Dorsolateral prefrontal cortex (tissue), 122 donors: ENCODE measurements at places on chromosomes 3 and 15. TPM values are rescaled to one million over a fixed set of nuclear protein-coding genes. Genes with fewer than 3 reads are reported as not detected.

DNA sequence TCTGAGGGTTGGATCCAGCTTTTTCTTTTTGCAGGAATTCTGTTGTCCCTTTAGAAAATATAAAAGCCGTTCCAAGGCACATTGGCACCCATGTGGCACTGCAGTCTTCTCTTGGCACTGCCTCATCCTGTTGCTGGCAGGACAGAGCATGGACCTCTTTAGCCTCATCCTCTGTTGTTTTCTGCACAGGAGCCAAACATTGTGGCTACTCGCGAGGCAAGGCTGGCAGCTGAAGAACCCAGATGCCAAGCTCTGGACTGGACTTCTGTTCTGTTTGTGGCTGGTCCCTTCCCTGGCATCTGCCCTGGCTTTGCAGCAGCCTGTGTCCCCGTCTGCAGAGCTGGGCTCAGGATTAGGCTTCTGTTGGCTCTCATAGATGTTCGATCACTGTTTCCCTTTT, 224.7 kb upstream of the TBC1D5 start:
- peak; percentile 77 for DNase-seq

DNA sequence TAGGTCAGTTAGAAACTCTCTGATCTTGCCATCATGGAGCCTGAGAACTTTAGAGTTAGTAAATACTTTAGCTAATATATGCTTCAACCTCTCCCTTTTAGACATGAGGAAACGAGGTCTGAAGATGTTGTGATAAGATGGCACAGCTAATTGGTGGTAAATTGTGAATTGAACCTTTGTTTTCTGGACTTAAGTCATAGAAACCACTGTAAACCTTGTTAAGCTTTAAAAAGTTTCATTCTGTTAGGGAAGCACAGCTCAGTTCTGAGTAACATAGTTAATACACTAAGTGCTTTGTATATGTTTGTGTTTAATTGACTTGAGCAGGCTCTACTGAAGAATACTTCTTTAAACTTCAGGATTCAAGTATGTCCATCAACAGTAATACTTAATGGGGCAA, 108.6 kb downstream of the AKAP13 start:
- no peak for DNase-seq

DNA sequence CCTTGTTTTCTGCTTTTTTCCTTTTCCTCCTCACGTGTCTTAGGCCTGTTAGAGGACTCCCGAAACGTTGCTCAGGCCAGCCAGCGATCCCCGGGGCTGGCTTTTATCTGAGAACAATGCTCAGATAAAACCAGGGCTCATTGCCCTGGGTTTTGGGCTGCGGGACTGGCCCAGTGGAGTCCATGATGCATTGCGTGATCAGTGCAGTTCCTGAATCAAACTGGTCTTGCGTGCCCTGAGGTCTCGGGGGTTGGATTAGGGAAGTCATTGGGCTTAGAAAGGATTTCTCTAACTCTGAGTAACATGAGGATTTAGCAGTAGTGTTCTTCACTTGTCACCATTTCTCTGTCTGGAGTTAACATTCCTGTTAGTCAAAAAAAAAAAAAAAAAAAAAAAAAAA, 66.3 kb downstream of the CCR1 start:
- no peak for DNase-seq

- no peak for DNase-seq
Observed at GRCh38 chr3:180630371-180630770, 28.4 kb downstream of the TTC14 start.

Gene MYLK
- total RNA-seq, result 96.3 TPM

Gene STIMATE
- total RNA-seq, result 18.5 TPM

DNA sequence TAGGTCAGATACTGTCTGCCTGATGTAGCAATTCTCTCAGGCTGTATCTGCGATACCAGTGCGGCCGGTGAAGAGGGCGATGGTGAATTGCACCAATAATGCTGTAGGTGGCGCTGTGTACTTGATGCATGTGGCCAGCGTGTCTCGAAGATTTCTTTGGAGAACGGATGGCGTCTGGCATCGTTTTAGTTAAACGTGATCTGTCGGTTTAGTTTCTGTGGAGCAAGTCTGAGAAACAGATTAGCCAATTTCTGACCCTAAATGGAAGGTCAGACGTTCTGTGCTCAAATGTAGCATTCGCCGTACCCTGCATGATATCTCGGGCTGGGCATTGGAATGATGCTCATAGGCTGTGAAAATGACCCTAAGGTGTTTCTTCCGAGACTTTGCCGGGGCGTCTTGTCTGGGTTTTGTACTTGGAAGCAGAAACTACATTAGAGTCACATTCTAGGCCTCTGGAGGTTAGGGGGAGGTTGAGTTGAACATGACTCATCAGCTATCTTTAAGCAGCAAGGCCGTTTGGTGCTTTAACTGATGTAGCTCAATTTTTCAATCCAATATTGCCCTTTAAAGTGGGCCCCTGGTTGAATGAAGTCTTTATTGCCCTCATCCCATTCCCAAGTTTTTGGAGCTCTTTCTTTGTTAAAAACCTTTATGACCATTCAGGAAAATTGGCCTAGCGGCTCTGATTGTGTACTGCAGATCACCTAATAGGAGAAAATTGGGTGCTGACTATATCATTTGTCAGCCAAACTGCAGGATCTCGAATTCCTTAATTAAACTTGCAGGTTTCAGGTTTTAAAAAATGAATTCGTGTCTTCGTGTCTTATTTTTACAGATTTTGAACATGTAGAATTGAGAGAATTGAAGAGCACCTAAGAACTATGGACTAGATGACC, 80.0 kb downstream of the SQOR start:
- DNase-seq, result peak; percentile 38

Gene CPNE9
- 9.3 TPM for total RNA-seq

DNA sequence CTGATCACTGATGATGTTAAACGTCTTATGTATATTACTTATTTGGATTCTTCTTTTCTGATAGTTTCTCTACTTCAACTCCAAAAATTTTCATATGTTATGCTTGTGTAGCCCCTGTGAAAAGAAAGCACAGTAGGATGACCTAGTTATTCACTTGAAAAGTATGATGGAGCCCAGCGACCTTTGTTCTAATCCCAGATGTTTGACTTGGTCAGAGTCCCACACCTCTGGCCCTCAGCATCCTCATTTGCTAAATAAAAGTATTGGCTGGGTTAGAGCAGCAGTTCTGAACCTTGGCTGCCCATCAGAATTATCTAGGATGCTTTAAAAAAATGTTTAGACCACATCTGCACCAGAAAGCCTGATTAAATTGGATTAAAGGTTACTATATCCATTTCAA, 173.7 kb downstream of the ATG7 start:
- DNase-seq, result no peak

Gene AKAP13
- total RNA-seq, result 55.0 TPM

DNA sequence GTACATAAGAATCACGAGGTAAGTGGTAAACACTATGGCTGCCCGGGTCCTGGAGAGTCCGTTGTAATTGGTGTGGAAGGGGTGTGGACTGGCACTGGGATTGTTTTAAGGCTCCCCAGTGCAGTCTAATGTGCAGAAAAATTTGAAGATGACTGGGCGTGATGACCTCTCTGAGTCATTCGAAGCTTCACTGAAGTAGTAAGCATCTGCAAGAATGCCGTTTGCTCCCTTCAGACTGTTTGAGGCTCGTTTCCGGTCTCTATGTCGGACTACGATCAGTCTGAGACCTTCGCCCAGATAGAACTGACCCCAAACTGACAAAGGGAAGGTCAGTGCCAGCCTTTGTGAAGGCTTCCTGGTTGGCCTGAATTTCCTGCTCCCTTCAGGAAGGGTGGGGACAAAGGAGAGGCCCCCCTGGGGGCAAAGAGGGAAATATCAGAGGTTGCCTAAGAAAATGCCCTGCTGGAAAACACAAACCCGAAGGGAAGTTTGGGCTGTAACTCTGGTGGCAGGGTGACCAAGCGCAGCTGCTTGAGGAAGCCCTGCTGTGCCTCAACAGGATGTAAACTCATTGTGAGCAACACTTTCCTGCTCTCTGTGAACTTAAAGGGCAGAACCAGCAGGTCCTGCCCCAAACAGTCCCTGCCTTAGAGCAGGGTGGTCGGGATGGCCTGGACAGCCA, 34.6 kb downstream of the BTD start:
- no peak for DNase-seq

DNA sequence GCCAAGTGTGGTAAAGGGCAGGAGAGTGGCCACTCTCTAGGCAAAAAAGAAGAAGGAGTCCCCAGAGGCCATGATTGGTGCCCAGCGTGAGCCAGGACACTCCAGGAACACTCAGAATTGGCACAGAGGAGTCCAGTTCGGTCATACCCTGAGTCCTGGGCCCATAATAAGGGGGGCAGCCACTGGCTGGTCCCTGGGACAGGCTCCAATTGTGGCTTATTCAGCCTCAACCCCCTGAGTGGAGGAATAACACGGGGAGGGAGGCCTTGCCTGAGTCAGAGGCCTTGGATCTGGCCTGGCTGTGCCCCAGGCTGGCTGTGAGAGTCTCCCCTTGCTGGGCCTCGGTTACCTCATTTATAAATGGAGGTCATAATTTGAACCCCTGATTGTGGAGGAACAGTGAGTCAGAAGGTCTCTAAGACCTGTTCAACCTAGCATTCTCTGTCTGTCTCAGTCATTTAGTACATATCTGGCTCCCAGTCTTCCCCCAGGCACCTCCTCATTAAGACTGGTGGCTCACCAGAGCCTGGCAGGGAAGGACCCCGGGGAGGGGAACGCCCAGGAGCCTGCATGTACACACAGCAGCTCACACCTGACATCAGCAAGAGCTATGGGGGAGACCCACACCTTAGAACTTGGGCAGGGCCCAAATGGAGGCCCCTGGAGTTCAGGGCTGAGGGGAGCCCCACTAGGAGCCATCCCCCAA, 95.9 kb upstream of the ATP2B2 start:
- DNase-seq, result peak; percentile 65

DNA sequence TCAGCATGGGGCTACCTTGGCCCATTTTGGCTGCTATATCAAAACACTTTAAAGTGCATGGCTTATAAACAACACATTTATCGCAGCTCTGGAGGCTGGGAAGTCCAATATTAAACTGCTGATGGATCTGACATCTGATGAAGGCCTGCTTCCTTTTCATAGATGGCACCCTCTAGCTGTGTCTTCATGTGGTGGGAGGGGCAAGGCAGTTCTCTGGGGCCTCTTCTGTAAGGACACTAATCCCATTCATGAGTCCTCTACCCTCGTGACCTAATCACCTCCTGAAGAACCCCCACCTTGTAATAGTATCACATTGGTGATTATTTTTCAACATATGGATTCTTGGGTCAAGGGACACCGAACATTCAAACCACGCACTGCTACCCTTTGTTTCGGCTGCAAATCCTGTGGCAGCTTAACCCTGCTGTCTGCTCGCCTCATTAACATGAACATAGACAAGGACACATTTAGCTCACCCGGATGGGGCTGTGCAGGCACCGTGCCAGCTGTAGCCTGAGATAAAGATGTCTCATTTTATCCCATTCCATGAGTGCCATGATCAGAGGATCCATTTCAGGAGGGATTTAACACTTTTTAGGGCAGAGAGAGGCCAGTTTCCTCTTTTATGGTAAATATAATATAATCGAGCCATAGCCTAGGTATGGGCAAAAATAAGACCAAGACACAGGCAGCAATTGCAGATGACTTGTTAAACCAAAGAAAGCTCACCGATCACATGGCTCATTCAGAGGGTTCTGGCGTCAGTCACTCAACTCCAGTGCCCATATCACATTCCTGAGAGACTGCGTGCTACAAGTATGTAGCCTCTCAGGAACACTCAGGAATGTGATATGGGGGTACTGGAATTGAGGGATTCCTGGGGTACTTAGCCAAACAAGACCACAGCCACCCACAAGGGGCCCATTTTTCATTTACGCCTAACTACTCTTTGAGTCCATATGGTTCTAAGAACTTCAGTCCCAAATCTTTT, 251.1 kb upstream of the ST8SIA2 start:
- no peak for DNase-seq

GRCh38 chr3:72942427-72942826, 54.2 kb upstream of the PPP4R2 start:
- DNase-seq, result no peak

Gene ERICH6
- not detected for total RNA-seq

DNA sequence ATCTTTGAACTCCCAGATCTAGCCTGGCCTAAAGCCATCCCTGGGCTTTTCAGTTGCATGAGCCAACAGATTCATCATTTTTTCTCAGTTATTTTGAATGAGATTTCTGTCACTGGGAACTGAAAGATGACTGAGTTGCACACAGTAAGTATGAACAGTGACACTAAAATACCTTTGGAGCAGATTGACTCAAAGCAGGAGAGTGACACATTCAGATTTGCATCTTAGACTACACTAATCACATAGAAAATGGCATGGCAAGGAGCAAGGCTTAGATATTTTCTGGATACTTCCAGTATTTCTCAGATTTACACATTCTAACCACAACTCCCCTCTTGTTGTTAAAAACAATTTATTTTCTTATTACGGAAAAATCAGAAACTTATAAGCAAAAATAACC, 32.8 kb downstream of the SEC62 start:
- no peak for DNase-seq

- no peak for DNase-seq
Observed at GRCh38 chr3:128804811-128805155, 74.6 kb upstream of the ACAD9 start.

Gene PIF1
- total RNA-seq, result 6.2 TPM

DNA sequence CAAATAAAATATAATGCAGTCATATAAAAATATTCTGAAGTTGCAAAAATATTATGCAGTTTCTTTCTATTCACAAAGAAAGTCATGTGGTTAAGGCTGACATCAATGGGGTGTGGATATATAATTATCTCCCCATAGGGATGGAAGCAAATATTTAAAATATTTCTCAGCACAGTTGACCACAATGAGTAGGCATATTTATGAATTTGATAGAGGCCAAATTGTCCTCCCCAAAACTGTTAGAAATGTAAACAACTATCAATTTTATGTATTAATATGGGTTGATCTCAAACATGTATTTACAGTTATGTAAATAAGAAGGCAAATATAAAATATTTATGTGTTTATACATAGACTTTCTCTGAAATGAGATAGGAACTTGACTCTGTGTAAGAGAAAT, 246.0 kb upstream of the CBLB start:
- no peak for DNase-seq

DNA sequence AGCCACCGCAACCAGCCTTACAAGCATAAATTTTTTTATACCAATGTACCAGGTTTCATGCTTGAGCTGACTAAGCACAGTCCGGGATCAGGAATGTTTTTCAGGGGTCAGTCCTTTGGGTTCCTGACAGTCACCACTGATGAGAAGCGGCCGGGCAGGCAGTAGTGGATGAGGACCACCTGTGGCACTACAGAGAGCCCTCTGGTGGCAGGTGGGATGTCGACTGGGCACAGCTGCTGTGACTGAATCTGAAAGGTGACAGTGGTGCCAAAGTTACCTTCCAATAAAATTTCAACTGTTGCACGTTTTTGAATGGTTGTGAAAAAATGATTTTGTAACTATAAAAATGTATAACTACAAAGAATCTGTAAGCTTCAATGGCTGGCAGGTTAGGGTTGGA, 34.0 kb downstream of the TPRA1 start:
- no peak for DNase-seq

GRCh38 chr3:73074781-73075180, 13.3 kb downstream of the EBLN2 start:
- no peak for DNase-seq

GRCh38 chr15:73621286-73621826, 11.8 kb downstream of the NPTN start:
- DNase-seq, result no peak

DNA sequence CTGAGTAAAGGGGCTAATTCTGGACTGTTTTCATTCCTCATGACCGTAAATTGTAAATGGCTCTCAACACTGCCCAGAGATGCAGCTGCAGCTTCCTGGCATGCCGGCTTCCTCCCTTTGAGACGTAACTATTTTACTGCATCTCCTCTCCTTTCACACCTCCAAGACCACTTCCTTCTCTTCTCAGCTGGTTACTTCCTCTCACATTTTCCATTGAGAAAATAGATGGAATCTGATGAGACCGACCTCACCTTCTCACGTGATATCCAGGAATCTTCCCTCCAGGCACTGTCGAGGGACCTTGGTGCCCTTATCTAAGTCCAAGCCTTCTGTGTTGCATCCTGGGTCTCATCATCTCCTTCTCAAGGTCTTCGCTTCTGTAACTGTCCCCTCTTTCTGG, 12.7 kb downstream of the LYSMD4 start:
- DNase-seq, result no peak
